ENCODE measurements at places on chromosomes 6 and 20. TPM values are rescaled to one million over a fixed set of nuclear protein-coding genes. Genes with fewer than 3 reads are reported as not detected.

GRCh38 chr6:108800427-108800864 is 47.8 kb upstream of the ARMC2 start:
- no peak for DNase-seq

DNA sequence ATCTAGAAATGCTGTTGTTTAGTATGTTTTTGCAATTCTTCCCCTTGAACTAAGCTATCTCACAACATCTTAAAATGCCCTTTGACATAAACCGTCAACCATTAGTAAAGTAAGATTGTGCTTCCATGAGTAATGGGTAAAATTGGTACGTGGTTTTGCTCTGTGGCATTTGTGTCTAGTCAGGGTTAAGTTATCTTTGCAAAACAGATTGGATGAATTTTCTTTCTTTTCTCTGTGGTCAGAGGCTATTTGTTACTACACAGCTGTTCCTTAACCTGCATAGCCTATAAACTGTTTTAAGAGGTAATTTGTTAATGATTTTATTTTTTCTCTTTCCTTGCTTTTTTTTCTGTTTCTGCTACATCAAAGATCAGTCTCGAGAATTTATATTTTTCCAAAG is 75.4 kb downstream of the RPP40 start:
- no peak for DNase-seq

GRCh38 chr6:28368522-28368921 is 18.8 kb downstream of the ZKSCAN3 start:
- DNase-seq, result no peak

GRCh38 chr6:31113861-31114540 is 599 bp upstream of the PSORS1C1 start:
- DNase-seq, result peak; percentile 43

DNA sequence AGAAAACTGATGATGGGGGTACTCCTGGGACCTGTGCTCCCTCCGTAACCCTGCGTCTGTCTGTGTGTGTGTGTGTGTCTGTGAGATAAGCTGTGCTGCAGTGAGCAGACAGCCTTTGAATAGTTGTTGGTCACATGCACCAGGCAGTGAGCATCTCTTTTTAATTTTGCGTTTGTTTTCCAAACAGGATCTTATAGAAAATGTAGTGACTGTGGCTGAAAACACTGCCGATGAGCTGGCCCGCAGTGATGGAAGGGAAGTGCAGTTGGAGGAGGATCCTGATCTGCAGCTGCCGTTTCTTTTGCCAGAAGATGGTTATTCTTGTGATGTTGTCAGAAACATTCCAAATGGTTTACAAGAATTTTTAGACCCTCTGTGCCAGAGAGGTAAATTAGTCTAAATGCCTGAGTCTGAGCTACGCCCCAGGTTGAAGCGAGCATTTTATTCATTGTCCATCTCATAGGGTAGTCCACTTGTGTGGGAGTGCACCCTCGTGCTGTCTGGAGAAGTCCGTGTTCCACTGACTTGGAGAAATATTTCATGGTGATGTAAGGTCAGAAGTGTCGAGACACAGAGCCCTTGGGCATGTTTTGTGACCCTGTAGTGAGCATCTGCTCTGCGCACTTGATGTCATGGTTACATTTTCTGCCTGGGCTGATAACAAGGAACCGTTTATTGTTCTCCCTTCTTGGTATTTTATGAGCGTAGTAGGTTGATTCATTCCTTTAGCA is 78.8 kb upstream of the KIF25 start:
- DNase-seq, result no peak

DNA sequence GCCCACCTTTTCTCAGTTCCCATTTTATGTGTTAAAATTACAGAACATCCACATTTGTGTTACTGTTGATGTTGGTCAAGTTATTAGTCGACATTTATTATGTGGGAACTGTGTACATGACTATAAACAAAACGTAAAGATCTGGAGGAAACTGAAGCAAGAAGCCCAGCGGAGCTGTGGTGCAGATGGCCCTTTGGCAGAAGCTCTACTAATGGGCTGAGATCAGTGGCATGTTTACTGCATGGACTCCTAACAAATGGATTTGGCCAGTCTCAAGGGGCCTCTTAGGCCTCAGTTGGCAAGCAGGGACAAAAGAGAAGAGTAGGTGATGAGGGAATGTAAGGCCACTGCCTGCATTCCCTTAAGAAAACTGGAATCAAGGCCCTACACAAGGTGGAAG is 282.1 kb upstream of the TCF21 start:
- no peak for DNase-seq

- no peak for DNase-seq
Measured at GRCh38 chr20:23628402-23629016, 9.2 kb downstream of the CST3 start.

- no peak for DNase-seq
Measured at GRCh38 chr20:19850198-19850533, 92.1 kb downstream of the RIN2 start.

DNA sequence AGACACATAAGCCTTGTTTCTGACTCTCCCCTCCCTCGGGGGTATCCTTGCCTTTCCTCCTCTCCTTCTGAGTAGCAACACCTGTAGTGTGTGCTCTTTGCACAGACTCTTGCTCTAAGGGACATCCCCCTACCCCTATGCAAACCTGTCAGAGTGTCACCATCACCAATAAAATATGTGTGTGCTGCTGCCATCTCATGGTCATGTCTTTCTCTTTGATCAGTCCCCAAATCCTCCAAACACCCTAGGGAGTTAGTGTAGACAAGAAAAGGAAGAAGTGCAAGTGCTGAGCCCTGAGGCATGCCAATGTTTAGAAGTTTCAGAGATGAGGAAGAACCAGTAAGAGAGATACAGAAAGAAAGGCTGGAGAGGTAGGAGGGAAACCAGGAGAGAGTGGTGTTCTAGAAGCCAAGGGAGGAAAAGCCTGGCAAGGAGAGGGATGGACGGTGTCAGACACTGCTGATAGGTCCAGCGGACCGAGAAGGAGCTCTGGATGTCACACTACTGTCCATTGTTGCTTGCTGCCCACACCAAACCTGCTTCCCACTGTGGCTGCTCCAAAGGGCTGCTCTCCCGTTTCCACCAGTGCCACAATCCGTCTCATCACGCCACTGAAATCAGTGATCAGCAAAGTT is 16.4 kb downstream of the TRMT6 start:
- no peak for DNase-seq

DNA sequence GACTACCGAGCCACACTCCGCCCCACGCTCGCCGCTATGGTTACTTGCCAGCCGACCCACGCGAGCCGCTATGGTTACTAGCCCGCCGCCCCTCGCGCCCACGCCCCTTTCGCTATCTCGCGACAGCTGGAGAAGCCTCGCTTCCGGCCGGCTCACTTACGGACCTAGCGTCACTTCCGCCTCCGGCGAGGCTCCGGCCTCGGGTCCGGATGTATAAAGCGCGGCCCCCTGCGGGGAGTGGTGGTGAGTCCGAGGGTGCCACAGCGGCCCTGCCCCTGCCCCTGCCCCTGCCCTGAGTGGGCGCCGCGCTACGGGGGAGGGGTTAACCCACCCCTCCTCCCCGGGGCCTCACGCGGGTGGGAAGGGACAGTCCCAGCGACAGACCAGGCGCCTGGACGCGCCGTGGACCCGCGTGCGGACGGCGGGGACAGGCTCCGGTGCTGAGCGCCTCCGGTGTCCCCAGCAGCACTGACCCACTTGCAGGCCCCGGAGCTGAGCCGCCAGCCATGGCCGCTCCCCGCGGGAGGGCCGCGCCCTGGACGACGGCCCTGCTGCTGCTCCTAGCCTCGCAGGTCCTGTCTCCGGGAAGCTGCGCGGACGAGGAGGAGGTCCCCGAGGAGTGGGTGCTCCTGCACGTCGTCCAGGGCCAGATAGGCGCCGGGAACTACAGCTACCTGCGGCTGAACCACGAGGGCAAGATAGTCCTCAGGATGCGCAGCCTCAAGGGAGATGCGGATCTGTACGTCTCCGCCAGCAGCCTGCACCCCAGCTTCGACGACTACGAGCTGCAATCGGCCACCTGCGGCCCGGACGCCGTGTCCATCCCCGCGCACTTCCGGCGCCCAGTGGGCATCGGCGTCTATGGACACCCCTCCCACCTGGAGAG is at the start of the genes C6orf120 and WDR27:
Gene C6orf120 (plus strand): TSS at position 173 of the 886 bp plus-strand sequence. CDS start 334 bp downstream, at position 507.
Gene WDR27 (minus strand): TSS at position 76 of the 886 bp plus-strand sequence. CDS start 13,024 bp downstream, outside the sequence.
- DNase-seq, result peak; percentile 99

GRCh38 chr20:59589086-59589684 is 15.2 kb upstream of the PHACTR3 start:
- no peak for DNase-seq

DNA sequence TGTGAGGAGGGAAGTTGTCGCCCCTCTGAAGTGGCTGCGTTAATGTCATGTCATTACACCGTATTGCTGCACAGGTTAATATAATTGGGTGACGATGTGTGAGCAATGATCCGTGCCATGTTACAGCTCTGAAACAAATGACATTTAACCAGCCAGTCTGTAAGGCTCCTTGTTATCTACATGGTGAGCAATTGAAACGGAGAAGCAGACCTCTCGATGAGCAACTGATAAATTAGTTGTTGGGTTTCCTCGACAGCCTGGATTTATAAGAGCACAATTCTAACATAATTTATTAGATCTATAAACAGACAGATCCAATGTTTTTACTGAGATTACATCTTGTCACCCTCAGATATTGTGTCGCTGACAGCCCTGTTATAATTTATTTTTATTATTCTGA is 49.9 kb upstream of the MAFB start:
- DNase-seq, result no peak

GRCh38 chr6:3631877-3632276 is 119.6 kb downstream of the PXDC1 start:
- DNase-seq, result no peak

DNA sequence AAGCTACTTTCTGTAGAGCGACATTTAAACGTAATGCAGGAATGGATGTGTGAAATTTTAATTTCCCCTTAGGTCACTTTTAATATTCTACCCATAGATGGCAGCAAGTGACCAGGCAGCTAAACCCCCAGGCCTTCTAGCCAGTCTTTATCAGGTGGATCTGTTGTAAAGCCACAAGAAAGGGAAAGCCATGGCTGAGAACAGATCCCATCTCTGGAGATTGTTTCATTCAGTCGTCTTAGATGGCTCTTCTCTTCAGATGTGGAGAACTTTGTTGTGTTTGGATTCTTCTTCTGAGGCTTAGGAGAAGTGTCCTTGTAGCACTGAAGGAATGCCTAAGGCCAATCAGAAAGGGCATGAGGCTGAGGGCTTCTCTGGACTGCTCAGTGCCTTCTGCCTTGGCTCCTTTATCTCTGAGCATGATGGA is 15.8 kb upstream of the RNF182 start:
- DNase-seq, result no peak

The KHDRBS2 gene
- total RNA-seq, result not detected

The TPD52L1 gene
- total RNA-seq, result 48.0 TPM

The GHRH gene
- total RNA-seq, result not detected

The BIRC7 gene
- not detected for total RNA-seq

The TFAP2B gene
- total RNA-seq, result 16.7 TPM

The RNF217 gene
- total RNA-seq, result 54.6 TPM

The BCAS4 gene
- 7.6 TPM for total RNA-seq

The SOX18 gene
- total RNA-seq, result 2.1 TPM
